ENCODE measurements at places on chromosomes 13 and 19.
A peak's percentile ranks its signal among the peaks of the same experiment; 100 is the strongest.

- DNase-seq: no peak
These were observed 72.2 kb downstream of the DHRS12 start for GRCh38 chr13:51731759-51732158.

GRCh38 chr13:57624565-57625435 lies 6.7 kb upstream of the PCDH17 start:
- peak; percentile 59 for DNase-seq

DNA sequence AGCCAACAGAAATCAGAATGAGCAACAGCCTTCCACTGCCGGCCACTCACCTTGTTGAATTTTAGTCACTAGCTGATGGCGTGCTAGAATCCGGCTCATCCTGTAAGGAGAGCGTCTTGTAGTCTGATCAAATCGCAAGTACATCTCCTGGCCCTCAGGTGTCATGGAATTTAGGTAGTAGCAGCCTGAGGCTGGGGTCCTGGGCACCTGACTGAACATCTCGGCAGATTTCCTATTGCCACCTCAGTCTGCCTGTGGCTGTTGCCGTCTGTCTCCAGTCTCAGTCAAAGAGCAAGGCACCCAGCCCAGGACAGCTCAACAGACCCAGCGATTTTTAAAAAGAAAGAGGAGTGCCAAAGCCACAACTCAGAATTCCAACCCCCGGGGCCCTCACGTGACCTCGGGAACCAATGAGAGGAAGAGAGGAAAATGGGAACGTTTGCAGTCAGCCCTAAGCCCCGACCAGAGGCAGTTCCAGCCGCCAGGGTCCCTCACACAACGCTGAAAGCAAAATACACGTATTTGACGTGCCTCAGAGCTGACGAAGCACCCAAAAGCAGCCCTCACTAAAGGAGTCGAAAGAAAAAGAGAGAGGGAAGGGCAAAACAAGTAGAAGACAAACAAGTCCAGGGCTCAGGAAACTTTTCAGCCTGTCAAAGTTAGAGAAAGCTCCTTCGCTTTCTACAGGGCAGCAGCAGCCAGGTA lies at the start of gene STARD13:
Gene STARD13, minus strand, starts transcription at position 336 of the 705 bp plus-strand sequence. Its CDS starts 117 bp downstream, at position 219.
- peak; percentile 70 for DNase-seq

DNA sequence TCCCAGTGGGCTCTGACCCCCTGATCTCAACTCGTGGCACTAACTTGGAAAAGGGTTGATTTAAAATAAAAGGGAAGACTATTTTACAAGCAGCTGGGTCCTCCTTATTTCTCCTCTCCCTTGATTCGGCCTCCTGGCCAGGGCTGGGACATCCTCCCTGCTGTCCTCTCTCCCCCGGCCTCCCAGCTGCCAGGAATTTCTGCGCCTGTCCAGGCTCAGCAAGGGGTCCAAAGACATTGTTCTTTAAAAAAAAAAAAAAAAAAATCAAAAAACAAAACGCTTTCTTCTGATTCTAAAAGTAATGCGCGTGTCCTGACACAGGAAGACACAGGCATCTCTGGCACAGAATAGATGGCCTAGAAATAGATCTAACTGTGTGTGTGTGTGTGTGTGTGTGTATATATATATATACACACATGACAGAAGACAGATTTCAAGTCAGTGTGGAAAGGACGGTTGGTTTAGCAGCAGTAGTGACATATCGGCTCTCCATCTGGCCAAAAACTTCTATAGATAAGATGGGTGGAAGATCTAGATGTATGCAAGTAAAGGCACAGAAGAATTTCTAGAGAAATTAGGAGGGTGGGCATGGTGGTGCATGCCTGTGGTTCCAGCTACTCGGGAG lies 12.3 kb upstream of the LENG8 start:
- DNase-seq: no peak

DNA sequence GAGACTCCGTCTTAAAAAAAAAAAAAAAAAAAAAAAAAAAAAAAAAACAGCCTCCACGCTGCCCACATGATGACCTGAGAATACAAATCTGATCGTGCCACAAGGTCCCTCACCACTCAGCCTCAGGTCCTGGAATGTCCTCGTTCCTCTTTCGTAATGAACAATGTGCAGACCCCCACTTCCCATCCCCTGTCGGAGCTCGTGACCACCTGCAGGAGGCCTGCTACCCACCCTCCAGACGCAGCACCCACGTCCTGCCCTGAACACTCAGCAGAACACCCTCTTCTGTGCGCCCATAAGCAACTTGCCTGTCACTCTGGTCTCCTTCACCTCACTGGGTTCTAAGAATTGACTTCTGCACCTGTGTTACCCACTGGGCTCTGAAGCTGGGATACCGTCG lies 166.4 kb downstream of the KATNAL1 start:
- no peak for DNase-seq

DNA sequence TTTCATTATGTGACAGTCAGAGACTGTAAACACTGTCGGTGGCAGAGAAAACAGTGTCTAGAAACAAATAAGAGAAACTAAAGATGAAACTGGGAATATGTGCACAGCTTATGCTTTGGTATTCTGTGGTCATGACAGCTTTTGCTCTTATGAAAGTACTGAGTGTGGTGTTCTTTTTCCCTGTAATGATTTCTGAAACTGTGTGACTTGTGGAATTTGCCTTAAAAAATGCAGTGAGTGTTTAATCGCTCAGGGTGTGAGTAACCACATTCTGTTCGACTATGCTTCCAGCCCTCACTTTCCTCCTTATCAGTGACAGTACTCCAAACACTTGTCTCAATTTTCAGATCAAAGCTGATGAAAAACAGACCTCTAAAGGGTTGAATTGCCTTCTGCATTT lies 66.9 kb upstream of the DIAPH3 start:
- DNase-seq: no peak

GRCh38 chr13:37811441-37811840 lies 58.1 kb downstream of the TRPC4 start:
- DNase-seq: no peak

DNA sequence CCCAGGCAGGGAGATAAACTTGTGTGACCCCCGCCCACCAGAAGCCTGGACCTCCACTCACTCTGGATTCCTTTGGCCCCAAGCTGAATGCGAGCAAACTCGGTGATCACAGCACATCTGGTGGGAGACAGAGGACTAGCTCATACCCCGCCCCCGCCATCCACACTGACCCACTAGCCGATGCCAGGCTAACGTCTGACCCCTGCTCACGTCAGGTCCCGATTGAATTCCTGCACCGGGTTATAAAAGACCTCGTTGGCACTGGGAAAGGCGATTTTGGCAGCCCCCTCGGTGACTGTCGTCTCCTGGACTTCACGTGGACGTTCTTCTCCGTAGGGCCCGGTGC lies 631 bp downstream of the TRMT1 start:
- no peak for DNase-seq

DNA sequence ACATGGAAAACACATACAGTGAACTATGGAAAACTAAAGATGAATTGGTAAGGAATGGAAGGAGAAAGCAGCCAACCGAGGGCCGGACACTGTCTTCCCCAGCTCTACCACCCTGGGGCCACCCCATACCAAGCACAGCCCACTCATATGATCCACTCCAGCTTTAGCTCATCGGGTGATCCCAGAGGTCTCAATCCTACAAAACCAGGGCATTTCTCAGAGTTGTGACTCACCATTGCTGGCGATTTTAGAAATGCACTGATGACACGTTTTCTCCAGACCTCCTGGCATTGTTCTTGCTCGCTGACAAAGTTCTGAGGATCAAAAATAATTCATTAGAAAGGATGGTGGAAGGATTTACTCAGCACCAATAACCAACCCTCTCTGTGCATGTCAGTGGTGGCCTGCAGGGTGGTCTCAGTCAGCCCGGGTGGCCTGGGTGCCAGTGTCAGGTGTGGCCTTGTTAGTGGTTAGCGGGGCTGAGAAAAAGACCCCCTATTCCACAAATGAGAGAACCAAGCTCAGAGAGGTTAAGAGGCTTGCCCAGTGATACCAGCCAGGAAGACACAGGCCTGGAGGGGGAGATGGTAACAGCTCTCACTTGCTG lies 6.6 kb downstream of the TMEM272 start:
- no peak for DNase-seq

GRCh38 chr19:58545286-58546018 lies 1.6 kb downstream of the TRIM28 start:
- no peak for DNase-seq

- DNase-seq: no peak
These were observed 161.6 kb downstream of the KDM4B start for GRCh38 chr19:5130371-5131030.

GRCh38 chr19:17985037-17985818 lies 18.3 kb downstream of the KCNN1 start:
- DNase-seq: no peak

DNA sequence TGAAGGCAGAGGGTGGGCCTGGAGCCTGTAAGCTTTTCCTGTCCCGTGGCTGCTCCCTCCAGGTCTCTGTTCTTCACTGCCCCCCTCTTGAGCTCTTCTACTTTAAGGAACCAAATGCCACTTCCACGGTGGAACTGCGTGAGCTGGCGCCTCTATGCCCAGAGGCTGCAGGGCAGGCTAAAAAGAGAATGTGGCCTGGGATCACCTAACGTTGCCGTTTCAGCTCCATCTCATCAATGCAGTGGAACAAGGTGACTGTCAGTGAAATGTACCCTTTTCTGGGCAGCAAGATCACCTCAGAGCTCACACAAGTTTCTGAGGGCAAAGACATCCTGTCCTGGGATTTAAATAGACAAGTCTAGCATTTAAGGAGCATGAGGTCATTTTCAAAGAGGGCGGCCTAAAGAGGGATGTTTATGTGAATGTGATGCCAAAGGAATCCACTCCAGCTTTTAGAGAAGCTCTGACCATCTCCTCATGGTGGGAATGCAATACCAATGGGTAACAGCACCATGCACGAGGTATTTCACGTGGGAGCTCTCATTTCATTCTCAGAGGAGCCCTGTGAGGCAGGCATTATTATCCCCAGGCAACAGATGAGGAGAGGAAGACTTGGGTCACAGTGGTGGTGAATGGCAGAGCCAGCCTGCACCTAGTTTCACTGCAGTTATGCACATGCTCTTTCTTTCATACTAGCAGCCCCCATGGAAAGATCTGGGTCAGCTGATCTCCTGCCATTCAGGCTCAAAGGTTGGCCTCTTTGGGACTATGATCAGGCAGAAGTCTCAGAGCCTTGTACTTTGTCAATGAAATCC lies 39.3 kb downstream of the RGCC start:
- DNase-seq: no peak

GRCh38 chr13:39106216-39107005 lies 68.2 kb downstream of the NHLRC3 start:
- DNase-seq: no peak

DNA sequence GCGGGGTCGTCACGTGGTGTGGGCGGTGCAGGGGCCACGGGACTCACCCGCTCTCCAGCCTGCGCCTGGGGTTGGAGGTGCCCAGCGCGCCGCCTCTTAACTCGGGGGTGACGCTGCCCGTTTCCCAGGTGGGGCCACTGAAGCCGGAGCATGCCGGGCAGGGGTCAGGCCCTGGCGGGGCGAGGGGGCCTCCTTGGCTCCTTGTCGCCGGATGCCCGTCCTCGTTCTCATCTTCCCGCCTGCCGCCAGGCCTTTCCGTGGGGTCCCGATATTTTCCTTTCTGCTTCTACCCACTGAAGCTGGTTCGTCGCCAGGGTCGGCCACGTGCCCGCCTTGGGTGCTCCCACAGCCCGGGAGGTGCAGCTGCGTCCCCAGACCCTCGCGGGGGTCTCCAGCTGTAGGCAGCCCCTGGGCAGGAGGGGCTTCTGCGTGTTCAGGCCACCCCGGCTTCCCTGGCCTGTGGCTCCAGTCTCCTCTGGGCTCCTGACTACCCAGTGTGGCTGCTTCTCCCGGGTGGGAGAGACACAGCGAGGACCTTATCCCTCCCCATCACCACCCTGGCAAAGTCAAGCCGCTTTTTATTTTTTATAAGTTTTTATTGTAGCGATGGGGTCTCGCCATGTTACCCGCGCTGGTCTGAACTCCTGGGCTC lies 772 bp downstream of the FAM174C start:
- no peak for DNase-seq

- peak; percentile 69 for DNase-seq
These were observed 4.6 kb upstream of the TPP2 start for GRCh38 chr13:102591988-102592781.

DNA sequence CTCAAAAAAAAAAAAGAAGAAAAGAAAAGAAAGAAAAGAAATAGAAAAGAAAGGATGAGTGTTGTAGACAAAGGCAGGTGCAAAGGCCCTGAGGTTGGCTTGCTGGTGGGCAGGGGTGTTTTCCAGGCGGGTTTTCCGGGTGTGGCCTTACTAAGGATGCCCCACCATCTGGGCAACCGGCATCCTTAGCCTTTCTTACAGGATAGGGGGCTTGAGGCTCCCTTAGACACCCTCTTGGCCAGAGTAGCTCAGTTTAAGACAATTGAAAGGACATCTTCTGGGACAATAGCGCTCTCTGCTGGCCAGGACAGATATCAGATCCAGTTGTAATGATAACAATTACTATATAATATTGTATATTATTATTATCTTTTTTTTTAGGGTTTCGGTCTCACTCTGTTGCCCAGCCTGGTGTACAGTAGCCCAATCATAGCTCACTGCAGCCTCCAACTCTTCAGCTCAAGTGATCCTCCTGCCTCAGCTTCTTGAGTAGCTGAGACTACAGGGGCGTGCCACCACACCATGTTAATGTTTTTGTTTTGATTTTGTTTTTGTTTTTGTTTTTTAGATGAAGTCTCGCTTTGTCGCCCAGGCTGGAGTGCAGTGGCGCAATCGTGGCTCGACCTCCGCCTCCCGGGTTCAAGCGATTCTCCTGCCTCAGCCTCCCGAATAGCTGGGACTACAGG lies 1.4 kb upstream of the QTRT1 start:
- DNase-seq: peak; percentile 61

DNA sequence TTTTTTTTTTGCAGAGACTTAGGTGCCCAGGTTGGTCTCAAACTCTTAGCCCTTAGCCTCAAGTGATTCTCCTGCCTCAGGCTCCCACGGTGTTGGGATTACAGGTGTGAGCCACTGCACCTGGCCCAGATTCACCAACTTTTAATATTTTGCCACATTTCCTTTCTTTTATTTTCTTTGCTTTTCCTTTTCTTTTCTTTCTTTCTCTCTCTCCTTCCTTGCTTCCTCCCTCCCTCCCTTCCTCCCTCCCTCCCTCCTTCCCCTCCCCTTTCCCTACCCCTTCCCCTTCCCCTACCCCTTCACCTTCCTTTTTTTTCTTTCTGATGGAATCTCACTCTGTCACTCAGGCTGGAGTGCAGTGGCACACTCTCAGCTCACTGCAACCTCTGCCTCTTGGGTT lies 35.3 kb downstream of the BICRA start:
- no peak for DNase-seq

DNA sequence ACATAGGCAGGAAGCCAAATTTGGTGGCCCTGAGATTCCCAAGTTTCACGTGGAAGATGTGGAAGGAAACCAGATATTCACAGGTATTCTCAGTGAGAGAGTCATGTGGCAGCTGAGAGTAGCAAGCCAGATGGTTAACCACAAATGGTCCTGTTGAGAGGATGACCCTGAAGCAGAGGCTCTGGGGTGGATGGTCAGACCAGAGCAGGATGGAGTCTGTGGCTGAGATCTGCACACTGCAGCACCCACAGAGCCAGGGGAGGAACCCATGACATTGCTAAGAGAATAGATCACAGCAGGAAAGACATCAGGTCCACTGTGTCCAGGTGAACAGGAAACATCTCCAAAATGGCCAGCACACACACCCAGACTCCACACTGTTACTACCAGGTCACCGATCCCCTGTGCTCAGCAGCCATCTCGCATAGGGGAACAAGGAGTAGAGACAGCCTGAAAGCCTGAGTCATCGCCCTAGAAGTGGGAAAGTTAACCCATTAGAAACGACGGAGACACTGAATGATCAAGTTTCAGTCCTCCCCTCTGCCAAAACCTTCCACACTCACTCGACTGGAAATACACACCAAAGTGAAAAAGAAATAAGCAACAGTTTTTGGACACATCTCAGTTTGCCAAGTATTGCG lies 160.0 kb downstream of the RBM26 start:
- DNase-seq: no peak
